GOT3 (cell line): ENCODE measurements at places on chromosomes 4 and X.

DNA sequence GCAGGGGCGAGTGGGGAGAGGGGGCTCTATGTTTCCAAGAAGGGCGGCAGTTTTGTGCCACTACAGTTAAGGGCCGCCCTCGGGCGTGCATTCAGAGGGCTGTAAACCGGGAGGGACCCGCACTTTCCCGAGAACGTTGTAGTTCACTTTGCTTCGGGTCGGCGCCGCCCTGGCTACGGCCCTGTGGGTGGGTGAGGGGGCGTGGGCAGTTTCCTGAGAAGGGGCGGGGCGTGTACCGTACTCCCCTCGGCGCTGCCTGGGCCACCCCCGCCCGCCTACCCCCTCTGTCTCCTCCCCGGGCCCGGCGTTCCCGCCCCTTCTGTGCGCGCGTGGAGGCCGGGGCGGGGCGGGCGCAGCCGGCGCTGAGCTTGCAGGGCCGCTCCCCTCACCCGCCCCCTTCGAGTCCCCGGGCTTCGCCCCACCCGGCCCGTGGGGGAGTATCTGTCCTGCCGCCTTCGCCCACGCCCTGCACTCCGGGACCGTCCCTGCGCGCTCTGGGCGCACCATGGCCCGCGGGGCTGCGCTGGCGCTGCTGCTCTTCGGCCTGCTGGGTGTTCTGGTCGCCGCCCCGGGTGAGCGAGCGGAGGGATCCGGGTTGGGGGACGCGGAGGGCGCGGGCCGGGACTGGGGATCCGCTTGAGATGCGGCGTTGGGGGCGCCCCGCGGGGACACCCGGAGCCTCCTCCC is at the start of gene CD99:
TSS of gene CD99 (plus strand) at position 440 of the 687 bp plus-strand sequence. CDS start at position 506, 66 bp downstream.
- DNase-seq = no peak

- no peak for DNase-seq
These were observed 155.8 kb downstream of the KCNIP4 start for GRCh38 chr4:21792736-21793135.

- no peak for DNase-seq
These were observed 1125.5 kb downstream of the FAT4 start for GRCh38 chr4:126440297-126440696.

- no peak for DNase-seq
These were observed 41.7 kb upstream of the H2AZ1 start for GRCh38 chr4:99991741-99992140.

DNA sequence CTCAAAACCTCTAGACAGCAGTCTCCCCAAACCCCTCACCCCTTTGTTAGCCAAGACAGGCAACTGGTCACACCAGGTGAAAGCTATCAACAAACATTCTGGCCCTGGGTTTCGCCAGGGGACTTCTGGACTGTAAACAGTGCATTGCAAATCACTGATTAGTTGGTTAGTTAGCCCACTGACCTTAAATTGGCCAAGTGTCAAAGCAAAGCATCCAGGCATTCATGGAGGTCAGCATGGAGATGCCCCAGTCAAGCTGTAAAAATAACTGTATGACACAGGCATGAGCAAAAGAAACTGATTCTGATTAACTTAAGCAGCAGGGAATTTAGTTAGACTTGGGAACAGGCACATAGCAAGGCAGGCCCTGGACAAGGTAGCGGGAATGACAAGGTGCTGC is 156.0 kb upstream of the TTC29 start:
- DNase-seq = no peak
